A549 treated with Mapracorat at 1 μM for 4 hours (cell line): ENCODE measurements at places on chromosomes 6 and 20. TPM values are rescaled to one million over a fixed set of nuclear protein-coding genes. Genes with fewer than 3 reads are reported as not detected.

Gene PHACTR3
- total RNA-seq: 0.22 to 0.32 TPM (median 0.24 TPM) in 5 replicates

Gene HLA-DPA1
- not detected in 5 replicates for total RNA-seq

Gene MCHR2
- not detected in 5 replicates for total RNA-seq

Gene FAM209B
- total RNA-seq: 0.22 to 0.67 TPM (median 0.34 TPM) in 5 replicates

Gene PLCB4
- total RNA-seq: 13.4 to 19.5 TPM (median 17.4 TPM) in 5 replicates

Gene TREM1
- total RNA-seq: 0.13 to 0.50 TPM (median 0.24 TPM) in 5 replicates

Gene GPX5
- not detected in 5 replicates for total RNA-seq

Gene NKAIN4
- 4.4 to 8.3 TPM (median 5.2 TPM) in 5 replicates for total RNA-seq

Gene TFAP2C
- total RNA-seq: 13.1 to 15.0 TPM (median 13.5 TPM) in 5 replicates

Gene RFX6
- not detected in 5 replicates for total RNA-seq

Gene SLC17A2
- not detected in 5 replicates for total RNA-seq

Gene KIF13A
- total RNA-seq: 17.2 to 18.6 TPM (median 18.1 TPM) in 5 replicates

Gene OPRM1
- total RNA-seq: not detected in 5 replicates

Gene ACTL10
- total RNA-seq: 0.06 TPM in 1 of 5 replicates, not detected in the others

Gene PCNA
- 381 to 407 TPM (median 397 TPM) in 5 replicates for total RNA-seq

Gene FNDC11
- total RNA-seq: 0.18 to 0.46 TPM (median 0.25 TPM) in 5 replicates

Gene TGM3
- 0.06 to 0.22 TPM in 2 of 5 replicates, not detected in the others for total RNA-seq
